ENCODE measurements at places on chromosomes 2 and 18.

- DNase-seq = no peak
Observed at GRCh38 chr2:8667896-8668512, 13.9 kb upstream of the ID2 start.

- DNase-seq = peak; percentile 65
Observed at GRCh38 chr2:118221536-118222272, 133.4 kb downstream of the INSIG2 start.

GRCh38 chr2:180747728-180748127, 232.7 kb upstream of the UBE2E3 start:
- no peak for DNase-seq

DNA sequence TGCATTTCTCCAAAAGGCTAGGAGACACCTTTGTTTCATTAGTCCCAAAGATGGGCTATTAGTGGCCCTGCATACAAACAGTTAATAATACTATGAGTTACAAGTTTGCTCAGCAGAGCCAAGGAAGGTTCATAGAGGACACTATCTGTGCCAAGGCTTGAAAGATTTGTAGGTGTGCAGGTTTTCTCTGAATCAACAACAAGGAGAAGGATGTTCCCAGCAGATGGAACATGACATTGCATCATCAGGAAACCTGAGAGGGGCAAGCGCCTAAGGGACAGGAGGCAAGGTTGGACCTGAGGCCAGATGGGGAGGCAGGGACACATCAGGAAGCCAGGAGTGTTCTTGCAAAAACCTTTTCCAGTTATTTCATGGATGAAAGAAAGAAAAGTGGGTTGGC, 35.4 kb upstream of the STK17B start:
- DNase-seq = no peak

- DNase-seq = no peak
Observed at GRCh38 chr2:214320211-214320610, 90.6 kb upstream of the VWC2L start.

- DNase-seq = no peak
Observed at GRCh38 chr2:105757433-105757832, 12.7 kb downstream of the NCK2 start.

DNA sequence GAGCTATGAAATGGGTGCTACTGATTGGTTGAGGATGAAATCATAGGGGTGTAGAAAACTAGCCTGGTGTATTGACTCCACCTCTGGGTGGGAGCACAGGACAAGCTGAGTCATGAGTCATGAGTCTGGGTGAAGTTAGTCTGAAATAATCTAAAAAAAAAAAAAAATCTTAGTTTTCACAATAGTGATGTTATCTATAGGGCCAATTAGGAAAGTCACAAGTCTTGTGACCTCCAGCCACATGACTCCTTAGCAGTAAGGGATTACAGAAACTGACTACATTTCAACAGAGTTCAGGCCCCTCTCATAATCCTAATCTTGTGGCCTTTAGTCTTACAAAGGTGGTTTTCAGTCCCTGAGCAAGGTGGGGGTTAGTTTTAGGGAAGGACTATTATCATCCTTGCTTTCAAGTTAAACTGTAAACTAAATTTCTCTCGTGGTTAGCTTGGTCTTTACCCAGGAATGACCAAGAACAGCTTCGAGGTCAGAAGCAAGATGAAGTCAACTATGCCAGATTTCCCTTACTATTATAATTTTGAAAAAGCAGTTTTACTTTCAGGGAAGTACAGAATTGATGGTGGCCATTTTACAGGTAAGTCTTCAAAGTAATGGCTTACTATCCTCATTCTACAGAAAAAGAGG, 338.0 kb upstream of the GYPC start:
- no peak for DNase-seq

- DNase-seq = no peak
Observed at GRCh38 chr2:48162742-48163141, 256.4 kb upstream of the FBXO11 start.

DNA sequence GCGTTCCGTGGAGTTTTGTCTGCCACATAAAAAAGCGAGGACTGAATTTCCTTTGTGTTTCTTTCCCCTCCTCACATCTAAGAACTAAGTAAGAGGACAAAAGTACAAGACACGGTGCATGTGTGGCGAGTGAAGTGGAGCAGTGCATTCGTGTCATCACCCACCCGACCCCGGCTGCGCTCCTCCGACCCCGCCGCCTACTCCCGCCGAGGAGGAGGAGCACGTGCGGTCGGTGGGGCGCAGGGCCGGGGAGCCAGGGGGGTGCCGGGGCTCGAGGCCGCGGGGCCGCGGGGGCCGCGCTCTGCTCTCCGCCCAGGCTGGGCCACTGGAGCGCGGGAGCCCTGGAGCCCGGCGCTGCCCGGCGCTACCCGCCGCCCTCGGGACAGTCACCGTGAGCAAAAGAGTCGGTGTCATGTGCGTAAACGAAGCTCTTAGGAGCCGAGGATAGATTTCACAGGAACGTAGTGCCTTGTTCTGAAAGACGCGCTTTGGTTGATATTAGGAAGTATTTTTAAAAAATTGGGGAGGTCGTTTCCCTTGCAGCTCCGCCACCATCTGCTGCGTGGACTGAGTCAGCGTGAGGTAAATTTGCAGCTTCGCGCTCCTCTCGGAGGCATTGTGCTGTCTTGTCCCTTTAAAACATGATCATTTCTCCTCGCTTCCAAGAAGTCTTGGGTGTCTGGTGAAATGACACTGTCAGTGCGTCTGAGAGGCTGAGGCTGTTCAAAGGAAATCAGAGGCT, 11.0 kb downstream of the TBR1 start:
- no peak for DNase-seq

GRCh38 chr2:64914735-64915509, 74.3 kb upstream of the SLC1A4 start:
- peak; percentile 10 for DNase-seq

DNA sequence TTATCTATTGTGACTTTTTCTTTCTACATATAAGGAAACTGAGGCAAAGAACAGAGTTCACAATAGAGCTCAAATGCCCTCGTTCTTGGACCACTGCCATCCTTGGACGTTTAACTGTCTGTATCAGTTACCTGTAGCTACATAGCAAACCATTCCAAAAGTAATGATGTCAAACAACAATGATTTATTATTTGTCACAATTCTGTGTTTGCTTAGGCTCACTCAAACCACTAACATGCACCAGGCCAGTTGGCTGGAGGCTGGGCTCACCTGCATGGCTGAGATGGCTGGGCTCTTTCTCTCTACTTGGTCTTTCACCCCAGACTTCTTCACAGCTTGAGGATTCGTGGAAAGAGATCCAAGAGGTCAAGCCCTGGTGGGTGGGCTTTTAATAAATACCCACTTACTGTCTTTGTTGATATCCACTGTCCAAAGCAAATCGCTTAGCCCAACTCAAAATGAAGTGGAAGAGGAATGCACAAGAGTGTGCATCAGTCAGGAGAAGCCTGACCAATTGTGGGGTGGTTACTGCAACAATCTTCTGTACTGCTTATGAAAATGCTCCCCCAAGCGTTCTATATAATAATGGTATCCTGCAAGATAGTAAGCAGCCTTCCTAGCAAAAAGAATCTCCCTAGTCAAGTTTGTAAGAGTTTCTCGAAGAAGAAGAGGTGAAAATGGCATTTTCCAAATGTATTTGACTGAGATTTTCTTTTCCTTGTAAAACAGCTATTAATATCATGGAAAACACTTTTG, 163.5 kb upstream of the NT5C1B start:
- no peak for DNase-seq

- DNase-seq = no peak
Observed at GRCh38 chr18:46294318-46294717, 190.1 kb downstream of the HAUS1 start.
